ENCODE measurements at places on chromosomes 1 and 21.

DNA sequence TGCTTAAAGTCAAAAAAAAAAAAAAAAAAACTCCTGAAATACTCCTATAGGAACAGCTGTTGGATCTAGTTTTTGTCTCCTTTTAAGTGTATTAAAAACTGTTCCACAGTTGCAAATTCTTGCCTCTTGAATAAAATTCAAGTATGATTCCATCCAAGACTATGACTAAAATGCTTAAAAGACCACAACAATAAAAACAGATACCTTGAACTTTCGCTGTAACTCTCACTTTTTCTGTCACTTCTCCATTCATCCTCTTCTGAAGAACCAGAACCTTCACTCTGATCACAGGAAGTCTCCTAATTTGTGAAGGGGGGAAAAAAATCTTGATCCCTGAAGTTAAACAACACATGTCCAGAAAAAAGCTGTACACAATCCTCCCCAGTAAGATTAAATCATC lies 55.0 kb upstream of the PSMG1 start:
- no peak for DNase-seq

GRCh38 chr1:36119456-36119855 lies 5.6 kb downstream of the COL8A2 start:
- DNase-seq = no peak

DNA sequence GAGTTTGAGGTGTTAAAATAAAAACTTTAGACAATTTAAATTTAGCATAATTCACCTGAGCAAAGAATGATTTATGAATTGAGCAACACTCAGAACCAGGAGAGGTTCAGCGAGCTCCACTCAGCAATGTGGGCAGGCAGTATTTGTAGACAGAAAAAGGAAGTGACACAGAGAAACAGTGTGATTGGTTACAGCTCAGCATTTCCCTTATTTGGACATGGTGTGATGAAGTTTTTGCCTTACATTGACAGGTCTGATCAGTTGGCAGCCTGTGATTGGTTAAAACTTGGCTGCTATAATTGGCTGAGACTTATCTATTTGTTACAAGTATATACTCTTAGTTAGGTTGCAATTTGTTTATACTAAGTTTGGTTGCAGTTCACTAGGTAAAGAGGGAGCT lies 621.2 kb upstream of the PRMT6 start:
- no peak for DNase-seq

DNA sequence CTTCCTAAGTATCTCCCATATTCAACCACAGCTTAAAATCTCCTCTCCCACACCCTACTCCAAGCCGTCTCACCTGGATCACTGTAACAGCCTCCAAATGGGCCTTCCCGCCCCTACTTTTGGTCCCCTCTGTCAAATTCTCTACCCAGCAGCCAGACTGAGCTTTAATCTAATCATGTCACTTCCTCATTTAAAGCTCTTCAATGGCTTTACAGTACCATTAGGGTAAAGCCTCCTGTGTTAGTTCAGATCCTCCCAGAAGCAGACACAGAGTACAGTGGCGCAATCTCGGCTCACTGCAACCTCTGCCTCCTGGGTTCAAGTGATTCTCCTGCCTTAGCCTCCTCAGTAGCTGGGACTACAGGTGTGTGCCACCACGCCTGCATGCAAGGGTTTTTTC lies 46.8 kb upstream of the PSEN2 start:
- DNase-seq = no peak

DNA sequence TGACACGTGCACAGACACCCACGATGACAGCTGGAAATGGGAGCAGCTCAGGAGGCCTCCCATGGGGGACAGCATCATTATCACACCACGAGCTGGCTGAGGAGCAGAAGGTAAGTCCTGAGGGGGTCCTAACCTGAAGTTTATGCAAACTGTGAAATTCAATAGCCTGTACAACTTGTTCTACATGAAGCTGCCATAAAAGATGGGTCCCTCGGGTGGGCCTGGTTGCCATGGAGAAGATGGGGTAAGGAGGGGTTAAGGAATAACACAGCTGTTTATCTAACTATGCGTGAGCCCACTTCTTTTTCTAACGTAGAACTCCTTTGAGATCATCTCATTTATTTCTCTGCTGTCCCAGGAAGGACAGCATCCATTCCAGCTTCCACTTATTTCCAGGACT lies 163.4 kb upstream of the CD34 start:
- no peak for DNase-seq

GRCh38 chr1:208240662-208241355 lies 3.4 kb downstream of the PLXNA2 start:
- no peak for DNase-seq

GRCh38 chr1:20440785-20441200 lies 45.2 kb downstream of the CAMK2N1 start:
- peak; percentile 74 for DNase-seq

GRCh38 chr21:32728456-32728839 lies 635 bp upstream of the SYNJ1 start:
- DNase-seq = no peak

DNA sequence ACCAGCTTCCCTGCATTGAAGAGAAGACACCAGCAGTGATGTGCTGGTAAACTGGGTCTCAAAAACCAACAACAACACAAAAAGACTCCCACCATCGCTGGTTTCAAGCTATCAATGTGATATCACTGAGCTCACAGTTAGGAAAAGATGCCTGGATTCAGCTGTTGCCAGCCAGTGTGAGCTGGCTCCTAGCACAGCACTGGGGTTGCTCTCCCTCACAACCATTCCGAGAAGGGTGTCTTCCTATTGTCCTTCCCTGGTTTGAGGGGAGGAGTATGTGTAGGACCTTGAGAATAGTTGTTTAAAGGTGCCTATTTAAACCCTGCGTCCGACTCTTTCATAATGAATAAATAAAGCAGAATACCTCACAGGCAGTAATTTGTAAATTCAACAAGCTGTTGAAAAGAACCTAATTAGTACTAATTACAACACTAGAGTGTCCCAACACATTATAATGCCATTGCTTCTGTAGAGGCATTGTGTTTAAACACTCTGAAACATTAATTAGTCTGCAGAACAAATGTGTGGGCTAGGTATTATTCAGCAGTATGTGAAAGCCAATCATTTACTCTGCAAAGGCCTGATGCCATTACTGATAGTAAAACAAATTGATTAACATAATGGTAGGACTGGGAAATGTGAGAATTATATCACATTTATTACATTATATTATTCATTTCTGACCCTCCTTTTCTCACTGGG lies 17.2 kb downstream of the NIBAN1 start:
- DNase-seq = no peak

DNA sequence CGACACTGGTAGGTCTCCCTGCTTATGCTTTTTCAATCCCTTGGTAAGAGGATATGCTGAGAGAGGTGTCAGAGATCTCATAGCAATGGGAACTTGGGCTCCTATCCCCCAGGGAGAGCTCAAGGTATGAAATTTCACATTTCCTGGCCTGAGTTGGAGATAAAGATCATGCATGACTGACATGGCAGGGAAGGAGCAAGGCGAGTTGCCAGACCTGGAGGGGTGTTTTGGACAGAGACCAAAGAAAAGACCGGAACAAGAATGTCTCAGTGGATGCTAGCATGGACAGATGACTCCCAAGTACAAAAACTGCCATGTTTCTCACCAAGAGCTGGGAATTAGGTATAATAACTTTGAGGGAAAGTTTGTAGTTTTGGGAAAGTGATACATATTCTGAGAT lies 334.1 kb upstream of the B3GALT2 start:
- DNase-seq = no peak

DNA sequence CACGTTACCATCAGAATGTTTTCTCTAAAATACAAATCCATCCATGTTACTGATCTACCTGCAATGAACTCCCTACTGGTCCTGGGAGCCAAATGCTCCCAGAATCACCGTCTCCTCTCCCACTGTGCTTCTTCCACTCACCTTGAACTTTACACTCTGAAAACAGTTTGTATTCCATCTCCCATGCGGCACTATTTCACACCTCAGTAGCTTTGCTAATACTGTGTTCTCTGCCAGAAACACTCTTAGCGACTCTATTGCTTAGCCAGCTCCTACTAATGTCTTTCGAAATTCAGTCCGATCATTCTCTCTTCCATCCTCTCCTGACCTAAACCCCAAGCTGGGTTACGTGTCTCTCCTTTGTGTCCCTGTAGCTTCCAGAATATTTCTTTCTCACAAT lies 284.4 kb upstream of the DUSP10 start:
- no peak for DNase-seq
